ENCODE measurements at places on chromosomes 16 and 17.
A peak's percentile ranks its signal among the peaks of the same experiment; 100 is the strongest.

DNA sequence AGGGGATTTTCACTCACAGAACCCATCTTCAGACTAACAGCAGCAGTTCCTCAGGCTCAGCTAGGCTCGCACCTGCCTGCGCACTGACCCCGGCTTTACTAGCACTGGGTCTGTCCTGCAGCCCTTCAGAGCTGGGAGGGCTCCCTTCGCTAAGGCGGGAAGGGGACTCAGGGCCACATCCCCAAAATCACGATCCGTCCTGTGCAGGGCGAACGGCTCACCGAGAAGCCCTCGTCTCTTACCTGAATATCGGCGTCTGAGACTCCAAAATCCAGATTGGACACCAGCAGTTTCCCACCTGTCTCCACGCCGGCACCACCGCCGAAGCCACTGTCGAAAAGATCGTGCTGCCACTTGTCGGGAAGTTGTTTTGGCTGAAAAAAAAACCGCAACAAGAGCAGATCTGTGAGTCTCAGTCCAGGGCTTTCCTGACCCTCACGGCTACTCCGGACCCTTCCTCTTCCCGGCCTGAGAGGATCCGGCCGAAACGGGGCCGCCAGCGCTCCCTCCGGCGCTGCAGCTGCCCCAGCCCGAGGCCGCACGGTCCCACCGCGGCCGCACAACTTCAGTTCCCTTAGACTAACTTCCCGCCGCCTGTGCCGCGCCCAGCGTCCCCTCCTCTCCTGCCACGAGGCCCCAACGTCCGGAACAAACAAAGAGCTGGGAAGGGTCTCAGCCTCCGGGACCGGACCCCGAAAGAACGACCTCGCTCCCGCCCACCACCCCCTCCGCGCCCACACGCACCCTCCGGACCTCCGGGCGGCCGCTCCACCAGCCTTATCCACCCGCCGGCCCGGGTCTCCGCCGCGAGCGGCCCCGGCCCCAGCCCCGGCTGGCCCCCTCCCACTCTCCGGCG lies 711 bp downstream of the ALYREF start:
- DNase-seq = no peak

- DNase-seq = no peak
These were observed 95.4 kb downstream of the SNX11 start for GRCh38 chr17:48202959-48203358.

GRCh38 chr16:1651094-1651973 lies 26.7 kb upstream of the JPT2 start:
- DNase-seq = no peak

- no peak for DNase-seq
These were observed 68.8 kb downstream of the CMIP start for GRCh38 chr16:81513204-81514040.

GRCh38 chr17:81518785-81519283 lies 6.2 kb upstream of the ACTG1 start:
- DNase-seq = no peak

DNA sequence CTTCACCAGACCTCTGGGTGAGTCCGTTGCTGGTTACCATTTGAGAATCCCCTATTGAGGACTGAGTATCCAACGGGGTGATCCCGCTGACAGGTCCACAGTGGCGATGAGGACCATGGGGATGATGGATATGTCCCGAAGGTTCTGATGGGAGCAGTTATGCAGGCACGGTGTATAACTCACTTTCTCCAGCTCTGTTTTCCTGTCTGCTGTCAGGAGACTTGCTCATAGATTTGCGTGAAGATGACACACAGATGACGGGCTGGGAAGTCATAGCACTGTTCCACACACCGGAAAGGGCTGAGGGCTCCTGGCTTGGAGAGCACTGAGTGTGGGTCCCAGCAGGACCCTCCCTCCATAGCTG lies 22.2 kb upstream of the ADCY7 start:
- no peak for DNase-seq

GRCh38 chr17:46947216-46947615 lies 24.3 kb downstream of the GOSR2 start:
- no peak for DNase-seq

DNA sequence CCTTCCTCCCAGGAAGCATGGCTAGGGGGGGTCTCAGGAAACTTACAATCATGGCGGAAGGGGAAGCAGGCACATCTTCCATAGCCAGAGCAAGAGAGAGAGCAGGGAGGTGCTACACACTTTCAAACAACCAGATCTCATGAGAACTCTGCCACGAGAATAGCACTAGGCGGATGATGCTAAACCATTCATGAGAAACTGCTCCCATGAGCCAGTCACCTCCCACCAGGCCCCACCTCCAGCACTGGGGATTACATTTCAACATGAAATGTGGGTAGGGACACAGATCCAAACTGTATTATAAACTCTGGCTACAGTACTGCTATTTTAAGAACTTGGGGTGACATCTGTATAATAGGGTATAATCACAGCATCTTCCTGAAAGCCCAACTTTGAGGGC lies 83.1 kb upstream of the CACNG5 start:
- DNase-seq = no peak

GRCh38 chr17:39921323-39921722 lies 2.9 kb upstream of the GSDMB start:
- DNase-seq = peak; percentile 22

DNA sequence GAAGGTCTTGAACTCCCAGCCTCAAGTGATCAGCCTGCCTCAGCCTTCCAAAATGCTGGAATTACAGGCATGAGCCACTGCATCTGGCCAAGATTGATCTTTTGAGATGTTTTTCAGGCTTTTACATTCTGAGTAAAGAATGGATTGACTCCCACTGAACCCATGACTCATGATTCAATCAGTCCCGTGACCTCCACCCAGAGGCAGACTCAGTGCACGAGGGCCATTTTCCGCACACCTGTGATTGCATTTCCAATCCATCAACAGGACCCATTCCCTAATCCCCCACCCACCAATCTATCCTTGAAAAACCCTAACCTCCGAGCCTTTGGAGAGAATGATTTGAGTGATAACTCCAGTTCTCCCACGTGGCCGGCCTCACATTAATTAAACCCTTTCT lies 40.4 kb upstream of the PRKCB start:
- no peak for DNase-seq

DNA sequence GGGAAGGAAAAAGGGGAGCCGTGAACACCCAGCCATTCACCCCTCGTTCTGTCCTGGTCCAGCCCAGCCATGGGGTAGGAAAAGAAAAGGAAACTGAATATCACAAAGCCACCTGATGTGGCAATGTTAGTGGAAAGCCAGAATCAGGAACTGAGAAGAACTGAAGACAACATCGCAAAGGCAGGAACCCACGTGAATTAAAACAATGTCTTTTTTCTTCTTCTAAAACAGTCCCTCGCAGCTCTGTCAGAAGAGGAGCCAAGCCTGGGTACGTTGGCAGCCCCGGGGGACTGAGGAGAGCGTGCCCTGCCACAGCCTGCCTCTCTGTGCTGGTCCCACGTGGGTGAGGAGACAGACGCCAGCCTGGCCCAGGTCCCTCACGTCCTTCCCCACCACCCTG lies 55.0 kb downstream of the ZNF423 start:
- no peak for DNase-seq

- DNase-seq = no peak
These were observed 251.1 kb downstream of the SEC14L1 start for GRCh38 chr17:77391668-77392375.

- DNase-seq = no peak
These were observed 16.2 kb downstream of the CA4 start for GRCh38 chr17:60165971-60166370.

DNA sequence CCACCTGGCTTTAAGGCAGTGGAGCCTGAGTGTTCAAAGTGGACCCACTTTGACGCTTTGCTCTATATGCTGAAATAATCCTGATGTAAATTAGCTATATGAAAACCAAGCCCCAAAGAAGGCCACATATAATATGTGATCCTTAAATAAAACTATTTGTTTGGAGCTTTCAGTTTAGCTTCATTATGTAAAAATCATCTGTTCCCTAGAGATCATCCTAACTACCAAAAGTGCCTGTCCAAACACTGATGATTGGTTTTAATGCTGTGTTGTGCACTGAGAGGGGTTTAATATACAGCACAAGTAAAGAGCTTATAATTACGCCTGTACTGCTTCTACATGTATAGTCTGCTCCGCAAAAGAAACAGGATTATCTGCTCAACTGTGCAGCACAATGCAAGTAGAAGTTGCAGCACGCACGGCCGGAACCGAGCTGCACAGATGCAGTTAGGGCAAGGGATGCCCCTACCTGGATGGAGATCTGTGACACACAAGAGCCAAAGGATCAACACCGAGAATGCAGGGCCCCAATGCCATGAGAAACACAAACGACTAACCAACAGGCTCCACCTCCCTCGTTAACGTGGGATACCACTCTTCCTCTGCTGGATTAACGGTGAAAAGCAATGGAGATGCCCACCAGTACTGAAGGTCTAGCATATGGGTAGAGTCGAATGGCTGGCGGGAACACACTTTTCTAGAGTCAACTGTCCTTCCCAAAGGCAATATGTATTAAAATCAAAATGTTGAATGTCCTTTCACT lies 20.5 kb downstream of the USP7 start:
- DNase-seq = no peak

GRCh38 chr16:27823421-27823820 lies 240.1 kb downstream of the GSG1L start:
- DNase-seq = no peak

DNA sequence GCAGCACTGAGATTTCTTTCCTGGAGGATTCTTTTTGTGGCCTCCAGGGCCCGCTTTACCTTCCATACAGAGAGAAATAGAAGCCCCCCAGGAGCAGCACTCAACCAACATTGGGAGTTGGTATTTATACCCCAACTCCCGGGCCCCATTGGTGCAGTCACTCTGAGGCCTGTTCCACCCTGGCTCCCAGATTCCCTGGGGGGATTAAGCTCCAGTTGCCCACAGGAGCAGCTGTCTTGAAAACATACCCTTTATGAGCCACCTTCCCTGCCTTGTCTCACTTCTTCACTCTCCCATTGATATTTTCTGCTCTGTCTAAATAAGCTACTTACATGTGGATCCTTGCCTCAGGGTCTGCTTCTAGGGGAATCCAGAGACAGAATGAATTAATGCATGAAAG lies 167.8 kb downstream of the KATNIP start:
- DNase-seq = no peak

DNA sequence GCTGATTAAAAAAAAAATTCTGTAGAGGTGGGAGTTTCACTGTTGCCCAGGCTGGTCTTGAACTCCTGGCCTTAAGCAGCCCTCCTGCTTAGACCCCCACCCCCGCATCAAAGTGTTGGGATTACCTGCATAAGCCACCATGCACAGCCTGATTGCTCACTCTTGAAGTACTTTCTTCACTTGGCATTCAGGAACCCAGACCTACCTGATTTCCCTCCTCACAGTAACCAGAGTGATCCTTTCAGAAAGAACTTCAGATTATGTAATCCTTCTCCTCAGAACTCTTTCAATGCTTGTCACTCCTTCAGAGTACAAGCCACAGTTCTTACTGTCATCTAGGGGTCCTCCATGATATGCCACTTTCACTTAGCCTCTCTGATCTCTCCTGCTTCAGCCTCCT lies 1.4 kb downstream of the EFCAB13 start:
- no peak for DNase-seq

DNA sequence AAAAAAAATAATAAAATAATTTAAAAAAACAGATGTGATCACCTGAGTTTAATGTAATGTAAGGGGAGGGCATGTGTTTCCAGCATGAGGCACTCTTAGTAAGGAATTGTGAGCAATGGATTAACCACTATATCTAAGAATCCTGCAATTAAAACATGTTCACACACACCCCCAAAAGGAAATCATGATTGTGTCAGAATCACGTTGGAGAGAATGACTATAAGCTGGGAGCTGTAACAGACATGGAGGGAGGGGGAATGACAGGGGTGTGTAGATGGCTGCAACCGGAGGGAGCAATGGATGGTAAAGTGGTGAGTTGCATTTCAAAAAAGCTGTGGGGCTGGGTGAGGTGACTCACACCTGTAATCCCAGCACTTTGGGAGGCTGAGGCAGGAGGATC lies 13.6 kb upstream of the CCL22 start:
- no peak for DNase-seq

GRCh38 chr17:5780476-5780875 lies 196.2 kb upstream of the NLRP1 start:
- DNase-seq = no peak

DNA sequence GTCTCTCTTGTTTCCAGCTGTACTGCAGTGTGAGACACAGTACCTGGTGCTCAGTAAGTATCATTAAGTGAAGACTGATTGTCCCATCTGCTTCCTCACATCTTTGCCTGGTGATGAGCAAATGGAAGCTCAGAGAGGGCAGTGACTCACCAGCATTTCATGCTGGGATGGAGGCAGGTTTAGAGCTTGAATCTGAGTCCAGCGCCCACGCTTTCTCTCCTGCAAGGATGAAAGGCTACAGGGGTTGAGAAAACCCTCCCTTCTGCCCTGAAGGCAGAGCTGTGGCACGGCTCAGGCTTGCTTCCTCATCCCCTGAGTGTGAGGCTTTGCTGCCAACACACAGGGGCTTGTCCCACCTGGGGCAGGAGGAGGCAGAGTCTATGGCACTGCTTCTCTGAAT lies 1.5 kb upstream of the RNF112 start:
- DNase-seq = no peak

- peak; percentile 72 for DNase-seq
These were observed at the start of gene SLFN12 for GRCh38 chr17:35432176-35433074. TSS of gene SLFN12 (minus strand) at chr17:35432500. CDS start at chr17:35423028, 9,472 bp downstream.

- DNase-seq = no peak
These were observed 31.2 kb downstream of the RPA1 start for GRCh38 chr17:1860978-1861377.

DNA sequence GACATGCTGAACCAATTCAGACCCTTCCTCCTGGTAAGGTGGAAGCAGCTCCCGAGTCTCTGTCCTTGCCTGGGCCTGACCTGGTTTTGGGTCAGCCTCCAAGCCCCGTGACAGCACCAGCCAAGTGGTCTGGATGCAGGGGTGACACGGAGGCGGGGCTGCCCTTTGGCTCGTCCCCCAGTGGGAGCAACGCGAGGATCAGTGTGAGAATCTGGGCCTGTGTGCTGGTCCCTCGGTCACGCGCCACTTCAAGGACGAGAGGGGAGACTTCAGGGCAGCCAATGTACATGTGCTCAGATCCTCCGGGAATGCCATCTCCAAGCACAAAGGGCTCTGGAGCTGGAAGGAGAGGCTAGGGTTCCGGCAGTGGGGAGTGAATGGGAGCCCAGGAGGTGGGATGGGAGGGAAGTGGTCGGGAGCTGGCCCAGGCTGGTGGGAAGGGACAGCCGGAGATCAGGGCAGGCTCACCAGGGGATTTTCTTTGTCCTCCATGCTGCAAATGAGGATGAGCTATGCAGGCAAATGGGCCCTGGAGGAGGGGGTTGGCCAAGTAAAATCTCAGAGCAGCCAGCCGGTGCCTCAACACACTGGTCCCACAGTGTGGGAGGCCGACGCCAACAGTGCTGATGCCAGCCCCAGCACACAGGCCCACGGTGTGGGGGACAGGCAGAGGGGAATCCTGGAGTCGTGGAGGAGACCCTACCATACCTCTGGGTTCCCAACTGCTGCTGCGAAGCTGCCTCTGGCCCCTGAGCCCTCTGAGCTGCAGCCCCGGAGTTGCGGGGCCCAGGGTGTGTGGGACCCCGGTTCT lies 4.2 kb upstream of the NDRG4 start:
- DNase-seq = no peak

All from CD4-positive, alpha-beta T cell treated with Interleukin-15 for 1 hour (primary cell).